ENCODE measurements at places on chromosomes 16 and 17.

DNA sequence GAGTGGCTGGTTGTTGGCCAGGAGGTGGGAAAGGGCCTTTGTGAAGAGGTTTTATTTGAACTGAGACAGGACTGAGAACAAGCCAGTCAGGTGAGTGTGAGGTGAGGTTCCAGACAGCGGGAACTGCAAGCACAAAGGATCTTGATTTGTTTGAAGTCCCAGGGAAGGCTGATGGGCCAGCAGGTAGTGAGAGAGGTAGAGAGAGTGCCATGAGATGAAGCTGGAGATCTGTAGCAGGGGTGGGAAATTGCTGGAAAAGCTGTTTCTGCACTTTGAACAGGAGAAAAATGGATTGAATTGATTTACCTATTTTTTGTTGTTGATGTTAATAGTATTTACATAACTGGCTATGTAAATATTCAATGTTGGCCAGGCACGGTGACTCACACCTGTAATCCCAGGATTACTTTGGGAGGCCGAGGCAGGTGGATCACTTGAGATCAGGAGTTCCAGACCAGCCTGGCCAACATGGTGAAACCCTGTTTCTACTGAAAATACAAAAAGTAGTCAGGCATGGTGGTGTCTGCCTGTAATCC, 7.7 kb upstream of the DCTPP1 start:
- no peak for ATAC-seq

DNA sequence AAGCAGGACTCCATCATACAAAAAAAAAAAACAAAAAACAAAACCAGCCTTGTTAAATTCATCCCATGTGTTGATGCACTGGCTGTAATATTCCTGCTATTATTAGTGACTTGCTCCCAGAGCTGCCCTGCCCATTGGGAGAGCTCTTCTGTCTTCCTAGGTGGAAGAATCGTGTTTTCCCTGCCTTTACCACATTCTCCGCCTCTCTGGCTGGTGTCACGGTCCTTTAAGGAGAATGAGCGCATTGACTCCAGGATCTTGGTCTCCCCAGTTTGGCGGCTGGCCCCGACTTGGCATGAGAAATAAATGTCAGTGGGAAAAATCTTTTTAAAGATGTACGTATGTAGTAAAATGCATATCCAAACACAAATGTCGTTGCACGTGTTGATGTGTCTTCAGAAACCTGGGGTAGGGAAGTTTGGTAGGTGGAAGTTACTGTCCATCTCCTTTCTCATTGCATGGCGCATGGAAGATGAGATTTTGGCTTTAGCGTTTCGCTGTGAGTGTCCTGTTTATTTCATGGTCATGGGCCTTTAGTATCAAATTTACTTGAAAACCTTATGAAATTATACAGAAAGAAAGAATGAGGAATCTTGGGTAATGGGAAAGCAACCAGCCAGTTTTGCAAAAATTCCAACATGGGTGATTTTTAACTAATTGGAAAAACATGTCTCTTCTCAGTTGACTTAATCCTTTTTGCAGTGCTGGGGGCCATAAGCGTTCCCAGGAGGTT, 15.5 kb downstream of the RMI2 start:
- ATAC-seq, result no peak

GRCh38 chr17:46020023-46020761, 21.1 kb downstream of the STH start:
- no peak for ATAC-seq

- peak; percentile 35 for ATAC-seq
Observed at GRCh38 chr16:55500530-55501011, 8.3 kb upstream of the LPCAT2 start.

DNA sequence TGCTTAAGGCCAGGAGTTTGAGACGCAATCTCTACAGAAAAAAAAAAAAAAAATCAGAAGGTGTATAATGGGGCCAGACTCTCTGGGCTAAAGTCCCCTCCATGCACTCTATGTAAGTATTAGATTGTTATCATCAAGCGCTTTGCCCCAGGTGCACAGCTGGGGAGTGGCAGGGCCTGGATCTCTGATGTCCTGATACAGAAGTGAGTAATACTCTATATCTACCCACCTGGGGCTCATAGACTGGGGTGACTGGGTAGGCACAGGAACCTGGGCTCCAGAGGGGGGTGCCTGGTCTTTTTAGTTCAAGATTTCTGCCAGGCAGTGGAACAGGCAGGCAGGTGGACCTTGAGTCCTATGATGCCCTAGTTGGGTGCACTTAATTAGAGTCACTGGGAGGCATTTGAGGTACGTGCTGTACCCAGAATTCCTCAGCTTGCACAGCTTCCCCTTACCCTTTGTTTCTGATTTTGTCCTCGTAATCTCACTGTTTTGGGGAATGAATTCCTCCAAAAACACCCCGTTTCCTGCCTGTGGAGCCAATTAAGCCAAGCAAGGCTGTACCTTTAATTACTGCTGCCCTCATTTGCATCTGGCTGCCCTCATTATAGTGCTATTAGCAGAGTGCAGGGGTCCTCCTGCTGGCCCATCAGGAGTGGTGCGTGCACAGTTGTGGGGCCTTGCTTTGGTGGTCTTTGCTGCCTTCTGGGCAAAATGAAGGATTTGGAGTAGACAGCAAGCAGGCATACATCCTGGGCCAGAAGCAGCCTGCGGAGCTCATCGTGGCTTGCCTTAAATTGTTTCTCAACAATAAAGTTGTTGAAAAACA, 239.0 kb downstream of the SNX29 start:
- ATAC-seq, result no peak

DNA sequence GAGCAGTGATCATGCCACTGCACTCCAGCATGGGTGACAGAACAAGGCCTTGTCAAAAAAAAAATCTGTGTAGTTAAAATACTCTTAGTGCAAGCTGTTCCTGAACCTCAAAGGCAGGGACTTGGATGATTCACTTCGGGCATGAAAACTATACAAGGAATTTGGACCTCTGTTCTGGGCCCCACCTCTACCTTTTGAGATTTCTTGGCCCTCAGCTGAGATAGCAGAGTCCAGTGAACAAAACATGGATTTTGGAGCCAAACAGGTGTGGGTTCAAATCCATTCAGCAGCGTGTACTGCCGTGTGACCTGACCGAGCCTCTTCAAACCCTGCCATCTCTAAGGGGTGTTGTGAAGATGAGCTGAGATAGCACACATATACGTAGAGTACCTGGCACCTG, 6.8 kb downstream of the SLC13A2 start:
- no peak for ATAC-seq

DNA sequence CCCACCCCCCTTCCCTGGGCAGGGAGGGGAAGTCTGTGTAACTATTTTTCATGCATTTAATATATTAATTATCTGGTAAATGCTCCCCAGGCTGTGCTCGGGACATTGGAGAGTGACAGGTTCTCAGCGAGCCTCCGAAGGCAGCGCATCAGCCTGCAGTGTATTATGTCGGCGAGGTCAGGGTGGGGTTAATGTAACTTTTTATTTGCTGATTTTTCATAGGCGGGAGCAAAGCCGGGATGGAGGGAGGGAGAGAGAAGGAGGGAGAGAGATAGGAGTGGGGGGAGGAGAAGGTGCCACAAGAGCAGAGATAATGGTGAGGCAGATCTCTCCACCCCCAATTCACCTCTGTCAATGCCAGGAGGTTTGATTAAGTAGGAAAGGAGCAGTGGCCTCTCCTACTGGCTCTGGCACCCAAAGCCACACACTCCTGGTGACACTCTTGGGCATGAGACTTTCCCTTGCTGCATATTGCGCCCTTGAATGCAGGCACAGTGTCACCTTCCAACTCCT, 104.0 kb downstream of the MRM1 start:
- ATAC-seq, result no peak

GRCh38 chr17:42153919-42154742, 658 bp downstream of the RAB5C start:
- no peak for ATAC-seq

DNA sequence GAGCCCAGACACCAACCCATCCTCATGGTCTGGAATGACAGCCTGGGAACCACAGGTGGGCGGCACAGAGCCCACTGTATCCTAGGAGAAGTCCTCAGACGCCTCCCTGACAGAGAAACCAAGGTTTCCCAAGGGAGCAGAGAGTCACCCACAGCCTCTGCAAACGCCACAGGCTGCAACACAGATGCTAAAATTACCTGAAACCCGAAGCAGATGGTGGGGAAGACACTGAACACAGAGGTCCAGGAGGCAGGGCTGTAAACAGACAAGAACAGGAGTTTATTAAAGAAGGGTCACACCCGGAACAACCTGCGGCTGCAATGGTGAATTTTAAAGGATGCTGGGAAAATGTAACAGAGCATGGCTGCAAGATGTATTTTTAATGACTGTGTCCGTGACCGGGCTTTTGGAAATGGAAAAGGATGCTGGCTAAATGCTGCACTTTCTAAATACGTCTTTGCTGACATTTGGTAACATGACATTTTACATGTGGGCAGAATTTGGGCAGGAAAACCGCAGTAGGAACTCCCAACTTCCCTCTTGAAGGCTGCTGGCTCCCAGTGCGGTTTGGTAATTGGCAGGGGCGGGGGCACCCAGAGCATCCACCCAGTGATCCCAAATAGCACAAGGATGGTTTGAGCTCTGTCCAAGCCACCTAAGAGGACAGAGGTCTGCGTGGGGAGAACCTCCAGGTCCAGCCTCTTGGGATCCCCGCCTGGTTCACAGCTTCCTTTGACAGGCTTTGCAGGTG, 13.1 kb downstream of the SLC38A8 start:
- ATAC-seq, result no peak

DNA sequence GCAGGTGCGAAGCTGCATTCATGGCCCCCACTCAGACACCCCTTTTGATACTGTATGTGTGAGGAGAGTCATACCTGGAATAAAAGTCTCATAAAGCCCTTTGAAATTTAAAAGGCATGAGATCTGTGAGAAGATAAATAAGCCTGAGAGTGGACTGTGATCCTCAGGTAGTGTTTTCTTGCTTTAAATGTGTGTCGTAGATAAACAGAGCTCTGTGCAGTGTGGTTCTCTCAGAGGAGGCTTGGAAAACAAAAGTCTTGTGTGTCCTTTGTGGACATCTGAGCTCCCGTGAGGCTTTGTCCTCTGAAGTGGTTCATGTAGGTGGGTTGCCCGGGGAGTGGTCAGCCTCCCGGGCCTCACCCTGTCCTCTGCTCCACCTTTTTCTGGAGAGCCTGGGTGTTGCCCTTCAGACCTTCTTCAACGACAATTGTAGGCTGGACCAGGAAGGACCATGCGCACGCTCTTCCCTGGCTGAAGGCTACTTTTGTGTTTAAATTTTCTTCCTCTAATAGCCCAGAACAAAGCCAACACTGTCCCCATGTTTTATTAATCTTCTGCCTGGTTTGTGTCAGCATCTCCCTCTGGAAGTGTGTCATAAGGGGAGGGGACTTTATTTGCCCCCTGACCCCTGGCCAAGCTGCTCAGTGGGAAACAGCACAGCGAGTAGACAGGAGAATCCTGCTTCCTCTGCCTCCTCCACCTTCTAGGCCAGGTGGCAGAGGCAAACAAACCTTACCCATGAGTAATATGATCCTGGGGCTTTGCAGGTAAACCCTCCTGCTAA, 151.2 kb downstream of the MSI2 start:
- ATAC-seq, result no peak

- ATAC-seq, result no peak
Observed at GRCh38 chr17:63644846-63645245, 22.6 kb downstream of the MAP3K3 start.

DNA sequence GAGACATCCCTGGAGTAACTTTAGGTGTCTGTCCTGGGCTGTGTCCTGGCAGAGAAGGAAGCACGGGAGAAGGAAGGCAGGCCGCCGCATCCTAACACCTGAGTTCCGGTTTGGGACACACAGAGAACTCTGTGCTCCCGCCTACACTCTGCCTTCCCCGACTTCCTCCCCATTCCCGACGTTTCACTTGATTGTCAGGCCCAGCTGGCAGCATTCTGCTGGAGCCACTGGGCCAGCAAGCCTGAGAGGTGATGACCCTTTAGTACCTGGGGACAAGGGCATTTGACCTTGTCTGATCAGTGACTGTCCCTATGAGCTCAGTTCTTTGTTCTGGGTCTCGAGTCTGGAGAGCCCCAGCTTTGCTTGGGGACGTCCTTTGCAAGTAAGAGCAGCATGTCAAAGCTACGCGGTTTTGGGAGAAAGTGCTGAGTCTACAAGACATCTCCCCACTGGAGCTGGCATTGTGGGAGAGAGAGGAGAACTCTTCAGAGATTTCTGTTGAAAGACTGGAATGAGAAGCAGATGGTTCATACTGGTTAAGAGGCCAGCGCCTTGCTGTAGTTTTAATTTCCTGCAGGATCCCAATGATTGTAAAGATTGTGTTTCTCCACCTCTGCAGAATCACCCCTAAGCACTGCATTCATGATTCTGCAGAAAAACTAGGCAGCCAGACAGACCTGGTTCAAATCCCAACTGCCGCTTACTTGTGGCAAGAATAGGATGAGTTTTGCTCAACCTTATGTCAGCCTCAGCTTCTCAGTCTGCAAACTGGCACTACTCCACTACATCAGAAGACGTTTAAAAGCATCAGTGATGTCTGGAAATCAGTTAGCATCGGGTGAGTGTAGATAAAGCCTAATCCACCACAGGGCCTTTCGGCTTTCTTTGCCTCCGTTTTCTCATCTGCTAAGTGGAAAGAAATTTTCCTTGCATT, 20.6 kb downstream of the ABAT start:
- no peak for ATAC-seq

- ATAC-seq, result no peak
Observed at GRCh38 chr16:51573191-51573590, 422.1 kb upstream of the SALL1 start.

- no peak for ATAC-seq
Observed at GRCh38 chr17:50618300-50618699, 16.4 kb upstream of the ABCC3 start.

GRCh38 chr17:6343736-6344135, 91.2 kb downstream of the AIPL1 start:
- ATAC-seq, result no peak

- ATAC-seq, result no peak
Observed at GRCh38 chr17:67575325-67575724, 142.4 kb upstream of the NOL11 start.

- no peak for ATAC-seq
Observed at GRCh38 chr17:45315648-45316433, 979 bp downstream of the MAP3K14 start.

GRCh38 chr17:1736348-1737281, 6.1 kb upstream of the SERPINF2 start:
- ATAC-seq, result peak; percentile 48

GRCh38 chr17:68969101-68969500, 13.9 kb upstream of the ABCA8 start:
- ATAC-seq, result no peak

GRCh38 chr17:56359518-56359917, 206.2 kb downstream of the ANKFN1 start:
- no peak for ATAC-seq

DNA sequence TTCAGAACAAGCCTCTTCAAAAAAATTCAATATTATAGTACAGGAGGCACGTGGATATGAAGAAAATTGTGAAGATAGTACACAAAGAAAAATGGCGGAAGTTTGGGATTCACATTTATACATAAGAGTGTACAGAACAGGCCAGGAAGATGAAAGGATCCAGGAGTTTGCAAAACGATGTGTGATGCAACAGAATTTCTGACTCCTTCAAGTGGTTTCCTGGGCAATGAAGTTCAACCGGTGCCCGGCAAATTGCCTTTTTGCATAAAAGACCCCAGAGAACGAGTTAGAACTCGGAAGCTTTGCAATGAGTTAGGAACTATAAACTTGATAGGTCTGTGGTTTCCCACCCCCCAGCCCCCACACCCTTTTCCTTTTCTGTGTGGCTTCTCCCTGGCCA, 189.1 kb downstream of the SALL1 start:
- ATAC-seq, result no peak

Data from gastroesophageal sphincter (tissue), 4 donors.